ENCODE measurements at places on chromosomes 1 and 21. TPM values are rescaled to one million over a fixed set of nuclear protein-coding genes. Genes with fewer than 3 reads are reported as not detected.

The KMO gene
- under 0.01 TPM for total RNA-seq

The DCDC2B gene
- not detected for total RNA-seq

The ACTA1 gene
- not detected for total RNA-seq

The KRTAP10-11 gene
- not detected for total RNA-seq

The SAMD11 gene
- 2.2 TPM for total RNA-seq

The TCHHL1 gene
- total RNA-seq, result not detected

The OR2T1 gene
- not detected for total RNA-seq

The IVL gene
- total RNA-seq, result not detected

The GJA5 gene
- 0.75 TPM for total RNA-seq

The CR1 gene
- total RNA-seq, result 1.6 TPM

The C1orf87 gene
- total RNA-seq, result not detected

The LCE1A gene
- not detected for total RNA-seq

The GJB4 gene
- not detected for total RNA-seq

The TRIM67 gene
- total RNA-seq, result not detected

The CRP gene
- total RNA-seq, result not detected

The OR2L2 gene
- total RNA-seq, result 0.16 TPM

The ZNF678 gene
- 5.2 TPM for total RNA-seq

The DIO1 gene
- not detected for total RNA-seq

The OXCT2 gene
- 7.1 TPM for total RNA-seq

The SMCP gene
- not detected for total RNA-seq

The C8A gene
- not detected for total RNA-seq

The RGL1 gene
- 13.8 TPM for total RNA-seq

The UBASH3A gene
- 0.37 TPM for total RNA-seq

The TDRD5 gene
- not detected for total RNA-seq

The CELA2B gene
- not detected for total RNA-seq

The ARTN gene
- total RNA-seq, result 17.5 TPM

The TMEM52 gene
- 5.2 TPM for total RNA-seq

The OR2T2 gene
- not detected for total RNA-seq

The JTB gene
- total RNA-seq, result 261 TPM

The BCL2L15 gene
- 51.3 TPM for total RNA-seq

The ODR4 gene
- 7.0 TPM for total RNA-seq

The LCE1E gene
- not detected for total RNA-seq

The BRDT gene
- not detected for total RNA-seq

The AMY1B gene
- not detected for total RNA-seq

The PTGFR gene
- total RNA-seq, result 0.40 TPM

The DAB1 gene
- total RNA-seq, result 1.2 TPM

The GABRD gene
- total RNA-seq, result not detected

The RIMS3 gene
- total RNA-seq, result 5.6 TPM

The RNPC3 gene
- 40.4 TPM for total RNA-seq

The FABP3 gene
- total RNA-seq, result 5.9 TPM

The NGF gene
- total RNA-seq, result 4.5 TPM

The ARL8A gene
- total RNA-seq, result 9.0 TPM

The PRAMEF26 gene
- not detected for total RNA-seq

The TPTE gene
- total RNA-seq, result not detected

The SLC22A15 gene
- total RNA-seq, result 5.6 TPM

The SLC9C2 gene
- total RNA-seq, result not detected

The AMPD1 gene
- 3.2 TPM for total RNA-seq

The SH2D5 gene
- not detected for total RNA-seq

The UBE2U gene
- not detected for total RNA-seq

The FOXD2 gene
- total RNA-seq, result 17.1 TPM

The RHEX gene
- total RNA-seq, result not detected

The ERICH3 gene
- 6.4 TPM for total RNA-seq

The PER3 gene
- 23.9 TPM for total RNA-seq

The GBP6 gene
- not detected for total RNA-seq

All from transverse colon (tissue), 4 donors.